ENCODE measurements at places on chromosomes 6 and 20.
A peak's percentile ranks its signal among the peaks of the same experiment; 100 is the strongest.

DNA sequence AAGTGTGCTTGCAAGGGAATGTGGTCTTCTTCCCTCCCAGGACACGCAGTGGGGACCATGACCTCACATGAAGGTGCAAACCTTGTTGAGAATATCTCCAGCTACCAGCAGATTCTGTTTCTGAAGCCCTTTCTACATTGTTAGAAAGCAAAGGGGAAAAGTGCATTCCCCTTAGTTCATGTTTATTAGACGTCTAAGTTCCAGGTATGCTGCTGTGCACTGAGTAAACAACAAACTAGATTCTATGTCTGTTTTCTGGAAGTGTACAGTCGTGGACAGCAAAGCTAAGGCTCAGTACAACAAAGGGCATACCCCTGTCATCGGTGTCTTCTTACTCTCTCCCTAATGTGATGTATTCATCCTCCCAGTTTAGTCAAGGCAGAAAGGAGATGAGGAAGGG is 178.5 kb downstream of the KIF16B start:
- no peak for DNase-seq

DNA sequence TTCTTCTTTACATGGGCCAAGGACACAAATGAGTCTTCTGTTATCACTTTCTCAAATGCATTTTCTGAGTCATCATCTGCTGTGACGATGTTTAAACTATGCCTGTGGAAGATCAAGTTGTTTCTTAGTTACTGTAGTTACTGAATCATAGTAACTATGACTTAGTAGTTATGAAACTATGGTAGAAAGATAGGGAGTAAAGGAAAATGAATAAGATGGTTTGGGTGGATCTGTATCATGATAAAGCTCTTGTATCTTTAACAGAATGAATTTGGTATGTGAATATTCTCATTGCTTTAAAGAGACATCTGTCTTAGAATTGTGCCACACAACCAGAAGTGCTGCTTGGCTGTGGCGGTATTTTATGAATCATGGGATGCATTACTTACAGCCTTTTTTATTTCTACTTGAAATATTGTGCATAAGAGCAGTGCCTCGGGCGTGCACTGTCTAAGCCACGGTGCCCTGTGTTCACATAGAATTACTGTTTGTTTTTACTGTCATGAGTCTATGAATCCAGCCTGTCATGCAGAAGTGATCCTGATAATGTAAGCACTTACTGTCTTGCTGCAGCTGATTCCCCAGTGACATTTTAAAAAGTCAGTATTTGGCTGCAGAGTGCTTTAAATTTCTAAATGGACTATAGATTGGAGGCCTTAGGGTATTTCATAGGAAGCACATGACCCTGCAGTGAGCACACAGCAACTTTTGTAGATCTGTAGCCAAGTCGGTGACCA is 215.2 kb downstream of the TMEM242 start:
- DNase-seq, result no peak

- no peak for DNase-seq
Observed at GRCh38 chr6:36550473-36551000, 3.3 kb upstream of the STK38 start.

GRCh38 chr6:12537389-12537788 is 179.2 kb upstream of the PHACTR1 start:
- no peak for DNase-seq

DNA sequence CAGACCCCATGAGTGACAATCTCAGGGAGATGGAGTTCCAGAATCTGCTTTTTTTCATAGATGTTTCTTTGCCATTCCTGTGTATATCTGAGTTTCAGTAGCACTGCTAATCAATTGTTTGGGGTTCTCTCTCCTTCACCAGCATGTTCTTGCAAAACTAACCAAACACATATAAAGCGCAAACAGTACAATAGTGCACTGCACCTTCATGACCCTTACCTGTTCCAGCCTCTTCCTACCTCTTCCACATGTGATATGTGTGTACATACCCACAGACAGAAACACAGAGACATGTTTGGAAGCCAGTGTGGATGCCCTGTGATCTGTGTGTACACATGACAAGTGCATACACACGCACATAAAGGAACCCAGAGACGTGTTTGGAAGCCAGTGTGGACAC is 1.8 kb upstream of the CEP43 start:
- DNase-seq, result no peak

DNA sequence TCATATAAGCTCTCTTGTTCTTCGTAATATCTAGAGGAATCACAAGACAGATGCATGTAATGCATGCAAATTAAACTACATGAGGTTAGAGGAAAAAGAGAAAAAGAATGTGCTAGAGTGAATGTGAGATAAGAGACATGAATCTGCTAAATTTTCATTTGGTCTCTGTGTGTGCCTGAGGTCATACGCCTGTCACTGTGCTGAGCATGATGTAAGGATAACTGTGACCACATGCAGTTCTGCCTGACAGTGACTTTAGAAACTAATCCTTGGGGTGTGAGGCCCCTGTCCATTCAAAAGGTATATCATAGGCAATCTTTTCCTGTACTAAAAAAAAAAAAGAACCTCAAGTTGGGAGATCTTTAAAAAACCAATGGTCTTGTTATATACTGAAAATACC is 70.6 kb downstream of the SHPRH start:
- no peak for DNase-seq

GRCh38 chr20:52895235-52895634 is 76.9 kb upstream of the TSHZ2 start:
- no peak for DNase-seq

- peak; percentile 38 for DNase-seq
Observed at GRCh38 chr20:4108495-4109306, 93.3 kb upstream of the RNF24 start.

- DNase-seq, result no peak
Observed at GRCh38 chr6:40160826-40161225, 226.6 kb upstream of the MOCS1 start.

GRCh38 chr6:11806561-11807317 is 28.1 kb upstream of the ADTRP start:
- DNase-seq, result no peak

- no peak for DNase-seq
Observed at GRCh38 chr6:108699290-108700041, 138.7 kb downstream of the FOXO3 start.

GRCh38 chr6:120736740-120737139 is 597.5 kb downstream of the TBC1D32 start:
- no peak for DNase-seq

DNA sequence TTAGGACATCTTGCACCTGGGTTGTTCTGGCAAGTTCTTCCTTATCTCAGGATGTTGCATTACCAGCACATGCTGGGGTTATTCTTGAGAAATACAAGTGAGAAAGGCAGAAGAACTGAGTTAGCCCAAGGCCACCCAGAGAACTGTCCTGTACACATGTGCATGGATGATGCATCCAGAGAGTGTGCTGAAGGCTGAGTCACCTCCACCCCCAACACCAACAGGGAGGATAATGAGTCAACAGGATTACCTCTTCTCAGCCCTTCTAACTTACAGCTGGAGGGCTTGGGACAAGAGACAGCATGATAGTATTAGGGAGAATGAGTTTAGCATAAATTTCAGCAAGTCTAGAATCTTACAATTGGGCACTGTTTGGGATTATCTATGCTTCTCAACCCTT is 8.5 kb downstream of the SCGN start:
- DNase-seq, result no peak

GRCh38 chr6:37018198-37019064 is 13.0 kb downstream of the FGD2 start:
- peak; percentile 88 for DNase-seq

DNA sequence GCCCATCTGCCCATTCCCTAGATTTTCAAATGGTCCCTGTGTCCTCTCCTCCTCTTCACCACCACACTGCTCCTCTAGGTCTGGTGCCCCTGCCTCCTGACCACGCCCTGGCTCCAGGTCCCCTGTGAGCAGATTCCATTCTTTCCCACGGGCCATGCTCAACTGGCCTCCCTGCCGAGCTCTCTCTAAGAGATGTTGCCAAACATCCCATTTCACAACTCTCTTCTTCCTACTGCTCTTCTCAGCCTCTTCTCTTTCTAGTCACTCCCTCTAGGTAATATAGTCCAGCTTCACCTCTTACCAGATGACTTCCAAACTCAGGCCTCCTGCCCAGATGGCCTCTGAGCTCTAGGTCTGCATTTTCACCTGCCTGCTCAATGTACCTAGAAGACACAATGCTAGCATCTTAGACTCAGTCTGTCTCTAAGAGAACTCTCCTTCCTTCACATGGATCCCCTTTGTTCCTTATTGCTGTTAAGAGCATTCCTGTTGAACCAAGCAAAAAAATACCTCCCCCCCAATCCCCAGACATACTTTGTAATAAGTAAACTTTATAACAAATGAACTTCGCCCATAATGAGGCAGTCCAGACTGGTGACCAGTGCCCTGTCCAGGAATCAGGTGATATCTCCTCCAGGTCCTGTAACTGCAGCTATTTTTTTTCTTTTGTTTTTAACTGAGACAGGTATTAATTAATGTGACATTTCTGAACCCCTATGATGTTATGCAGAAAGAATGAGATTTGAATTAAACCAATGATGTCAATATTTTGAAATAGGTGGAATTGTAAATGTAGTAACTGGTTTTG is 79.0 kb downstream of the LYRM4 start:
- no peak for DNase-seq

- no peak for DNase-seq
Observed at GRCh38 chr6:35023091-35024000, 117.8 kb downstream of the TCP11 start.

- no peak for DNase-seq
Observed at GRCh38 chr6:15922510-15923250, 206.2 kb upstream of the MYLIP start.

- DNase-seq, result no peak
Observed at GRCh38 chr20:6767536-6768227, at the start of gene BMP2. BMP2 (plus strand) TSS chr20:6767686; CDS start chr20:6770127, 2,441 bp downstream.

DNA sequence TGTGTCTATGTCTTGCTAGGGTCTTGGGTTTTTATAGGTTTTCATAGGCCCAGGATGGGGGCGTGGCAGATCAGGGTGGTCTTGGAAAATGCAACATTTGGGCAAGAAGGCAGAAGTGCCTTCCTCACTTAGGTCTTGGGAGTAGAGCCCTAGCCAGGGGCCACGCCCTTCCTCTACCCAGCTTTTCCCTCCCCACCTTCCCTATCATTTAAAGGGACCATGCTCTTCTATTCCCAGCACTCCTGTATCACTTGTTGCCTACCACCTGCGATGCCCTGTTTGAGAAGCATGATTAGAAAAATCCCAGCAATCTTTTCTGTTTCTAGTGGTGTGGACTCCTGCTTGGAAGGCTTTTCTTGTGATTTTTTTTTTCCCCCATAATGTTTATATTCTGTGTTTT is 190.6 kb downstream of the JARID2 start:
- no peak for DNase-seq

DNA sequence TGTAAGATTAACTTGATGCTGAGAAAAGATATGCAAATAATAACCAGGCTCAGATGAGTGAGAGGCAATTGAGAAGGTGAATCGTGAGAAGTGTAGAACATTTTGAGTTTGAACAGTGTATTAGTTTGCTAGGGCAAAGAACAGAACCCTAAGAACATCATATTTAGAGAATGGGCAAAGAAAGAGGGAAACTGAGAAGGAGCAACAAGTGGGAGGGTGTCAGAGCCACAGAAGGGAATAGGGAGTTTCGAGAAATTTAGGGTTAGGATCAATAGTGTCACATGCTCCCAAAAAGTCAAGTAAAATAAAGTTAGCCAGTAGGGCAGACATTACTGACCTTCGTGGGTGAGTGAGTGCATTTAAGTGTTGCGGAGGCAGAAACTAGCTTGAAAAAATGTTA is 5.5 kb upstream of the FAXC start:
- no peak for DNase-seq

DNA sequence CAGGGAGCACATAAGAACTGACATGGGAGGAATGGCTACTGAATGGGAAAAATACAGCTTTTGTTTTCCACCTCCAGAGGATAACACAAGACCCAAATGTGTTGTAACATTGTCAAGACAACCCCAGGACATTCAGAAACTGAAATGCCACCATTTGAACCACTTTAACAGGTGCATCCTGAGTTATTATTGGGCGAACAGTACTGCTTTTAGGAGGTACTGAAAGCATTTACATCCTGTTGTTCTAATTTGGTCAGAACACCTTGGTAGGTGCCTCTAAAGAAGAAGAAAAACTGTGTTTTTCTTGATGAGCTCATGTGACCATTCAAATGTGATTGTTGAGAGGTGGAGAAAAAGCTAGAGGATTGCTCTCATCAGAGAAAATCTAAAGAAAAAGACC is 6.4 kb upstream of the TXNDC5 start:
- no peak for DNase-seq

All from NCI-H1417 treated with DMSO at 0.1 percent for 48 hours (cell line).